ENCODE measurements at places on chromosomes 3 and 15.

DNA sequence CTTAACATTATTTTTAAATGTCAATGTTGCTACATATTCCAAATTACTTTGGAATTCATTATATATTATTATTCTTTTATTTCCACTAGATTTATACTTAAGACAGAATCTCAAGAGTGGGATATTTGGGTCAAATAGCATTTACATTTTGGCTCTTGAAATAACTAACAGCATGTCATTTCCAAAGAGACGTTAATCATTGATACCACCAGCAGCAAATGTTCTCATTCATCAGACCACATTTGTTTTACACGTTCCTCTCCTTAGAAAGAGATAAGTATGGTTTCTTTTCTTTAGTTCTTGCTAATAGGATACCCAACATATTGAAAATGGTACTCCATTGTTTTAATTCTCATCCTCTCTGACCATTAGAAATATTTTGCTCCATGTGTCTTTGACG lies 229.8 kb downstream of the LPP start:
- no peak for DNase-seq

- DNase-seq = no peak
These were observed 4.6 kb upstream of the CCDC9B start for GRCh38 chr15:40345225-40345866.

DNA sequence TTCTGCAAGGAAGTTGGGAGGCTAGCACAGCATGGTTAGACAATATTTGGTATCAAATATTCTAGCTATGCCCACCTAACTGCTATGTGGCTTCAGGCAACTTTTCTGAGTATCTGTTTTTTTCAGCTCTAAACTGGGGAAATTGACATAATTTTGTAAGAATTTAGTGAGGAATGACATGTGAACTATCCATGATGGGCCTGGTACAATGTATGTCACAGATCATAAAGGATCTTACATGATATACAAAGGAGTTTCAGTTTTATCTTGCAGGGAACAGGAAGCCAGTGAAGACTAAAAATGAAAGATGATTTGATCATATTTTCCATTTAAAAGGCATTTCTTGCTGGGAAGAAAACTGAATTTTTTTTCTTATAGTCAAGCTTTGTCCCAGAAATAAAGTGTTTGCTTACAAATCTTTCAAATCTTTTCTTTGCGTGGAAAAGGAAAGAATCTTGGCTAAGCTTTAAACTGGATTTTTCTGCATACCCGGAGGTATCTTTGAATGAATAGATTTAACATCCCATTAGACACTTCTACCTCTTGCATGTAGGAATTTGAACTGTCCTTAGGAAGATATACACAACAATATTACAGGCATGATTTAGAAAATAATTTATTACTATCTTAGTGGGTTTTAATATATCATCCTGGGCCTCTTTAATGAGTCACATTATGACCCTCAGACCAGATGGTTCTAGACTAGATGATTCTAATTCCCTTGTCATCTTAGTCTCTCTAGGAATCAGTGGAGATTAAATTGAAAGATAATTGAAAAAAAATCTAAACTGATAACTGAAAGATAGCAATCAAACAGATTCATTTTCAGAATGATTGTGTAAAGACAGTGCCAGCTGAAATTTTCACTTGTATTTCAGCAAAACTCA lies 436.0 kb upstream of the THBS1 start:
- no peak for DNase-seq

DNA sequence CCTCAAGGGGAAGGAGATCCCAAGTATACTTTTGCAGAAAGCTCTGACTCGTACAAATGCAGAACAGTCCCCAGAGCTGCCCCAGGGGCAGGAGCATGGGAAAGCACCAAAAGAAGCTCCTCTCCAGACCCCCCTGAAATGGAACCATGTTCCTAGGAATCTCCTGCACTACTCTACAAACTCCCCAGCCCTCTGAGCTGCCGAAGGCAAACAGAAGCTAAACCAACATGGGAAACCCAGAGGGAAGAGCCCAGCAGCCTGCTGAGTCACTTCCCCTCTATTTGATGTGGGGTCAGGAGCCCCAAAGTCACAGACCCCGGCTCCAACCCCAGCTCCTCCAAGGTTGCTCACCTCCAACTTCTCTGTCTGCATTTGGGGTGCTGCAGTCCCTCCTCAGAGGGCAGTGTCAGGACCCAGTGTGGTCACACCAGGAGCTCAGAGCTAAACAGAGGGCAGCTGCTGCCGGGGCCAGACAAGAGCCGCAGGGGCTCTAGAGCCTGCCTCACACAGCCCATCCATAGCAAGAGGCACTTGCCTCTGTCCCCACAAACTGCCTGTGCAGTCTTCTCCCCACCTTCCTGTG lies 3.8 kb upstream of the PLXNA1 start:
- DNase-seq = no peak

- no peak for DNase-seq
These were observed 77.5 kb downstream of the RPL39L start for GRCh38 chr3:187061748-187062147.

- no peak for DNase-seq
These were observed 35.1 kb downstream of the MYH15 start for GRCh38 chr3:108475220-108475782.

DNA sequence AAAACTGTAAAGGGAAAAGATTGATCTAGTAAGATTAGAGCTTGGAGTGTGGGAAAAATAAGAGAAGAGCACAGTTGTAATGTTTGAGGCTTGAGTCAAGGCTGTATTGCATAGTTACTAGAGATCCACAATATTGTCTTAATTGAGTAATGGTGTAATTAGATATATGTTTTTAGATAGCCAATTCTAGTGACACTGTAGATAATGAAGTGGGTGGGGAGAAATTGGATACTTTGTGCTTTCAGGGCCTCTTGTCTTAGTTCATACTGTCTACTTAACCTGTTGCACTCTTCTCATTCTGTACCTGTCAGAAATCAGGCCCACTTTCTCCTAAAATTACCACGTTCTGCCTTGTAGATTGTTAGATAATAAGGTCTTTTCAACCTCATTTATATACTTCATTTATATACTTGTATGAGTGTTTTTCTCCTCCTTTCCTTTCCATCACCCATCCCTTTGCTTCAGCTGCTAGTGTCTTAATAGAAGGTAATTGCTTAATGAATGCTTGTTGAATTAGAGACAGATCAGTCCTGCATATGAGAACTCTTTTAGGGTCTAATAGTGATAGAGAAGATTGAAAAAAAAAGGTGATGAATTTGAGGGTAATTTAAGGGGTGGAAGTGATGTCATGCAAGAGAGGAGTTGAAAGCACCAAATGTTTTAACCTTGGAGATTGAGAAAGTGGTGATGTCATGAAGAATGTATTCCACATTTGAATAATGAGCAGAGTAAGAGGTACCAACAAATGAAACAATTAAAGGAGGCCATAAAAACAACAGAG lies 32.0 kb downstream of the PIK3CA start:
- DNase-seq = no peak

DNA sequence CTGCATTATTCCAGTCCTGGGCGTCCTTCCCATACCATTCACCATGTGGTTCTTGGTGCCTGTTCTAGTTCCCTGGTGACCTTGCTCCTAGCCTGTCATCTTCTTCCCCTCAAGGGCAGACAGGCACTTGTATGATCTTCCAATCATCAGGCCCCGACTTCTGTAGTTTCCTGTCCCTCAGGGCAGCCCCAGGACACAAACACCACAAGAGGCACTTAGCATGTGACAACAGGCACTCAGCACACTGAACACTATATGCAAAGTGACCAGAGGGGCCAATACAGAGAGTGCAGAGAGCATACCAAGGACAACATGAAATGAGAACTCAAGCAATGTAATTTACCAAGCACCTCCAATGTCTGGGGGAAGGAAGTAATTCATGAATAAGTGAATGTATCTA lies 17.9 kb downstream of the TMEM40 start:
- DNase-seq = no peak

- no peak for DNase-seq
These were observed 15.4 kb downstream of the ANPEP start for GRCh38 chr15:89799011-89799911.

DNA sequence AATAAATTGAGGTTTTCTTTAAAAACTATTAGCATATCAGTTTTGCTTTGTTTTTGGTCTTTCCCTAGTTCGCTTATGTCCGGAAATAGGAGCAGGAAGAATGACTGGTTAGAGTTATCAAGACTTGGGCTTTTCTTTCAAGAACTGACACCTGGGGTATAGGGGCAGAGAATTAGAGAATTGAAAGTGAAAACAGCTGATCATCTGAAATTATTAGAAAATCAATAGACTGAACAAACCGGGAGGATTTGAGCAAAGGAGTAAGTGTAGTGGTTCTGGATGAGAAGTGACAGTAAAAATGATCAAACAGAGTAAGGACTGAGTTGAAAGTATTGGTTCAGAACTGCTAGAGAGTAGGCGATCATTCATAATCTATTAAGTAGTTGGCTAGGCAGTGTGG lies 6.0 kb downstream of the MINDY2 start:
- no peak for DNase-seq

- no peak for DNase-seq
These were observed 62.4 kb downstream of the CD200 start for GRCh38 chr3:112395181-112395895.

DNA sequence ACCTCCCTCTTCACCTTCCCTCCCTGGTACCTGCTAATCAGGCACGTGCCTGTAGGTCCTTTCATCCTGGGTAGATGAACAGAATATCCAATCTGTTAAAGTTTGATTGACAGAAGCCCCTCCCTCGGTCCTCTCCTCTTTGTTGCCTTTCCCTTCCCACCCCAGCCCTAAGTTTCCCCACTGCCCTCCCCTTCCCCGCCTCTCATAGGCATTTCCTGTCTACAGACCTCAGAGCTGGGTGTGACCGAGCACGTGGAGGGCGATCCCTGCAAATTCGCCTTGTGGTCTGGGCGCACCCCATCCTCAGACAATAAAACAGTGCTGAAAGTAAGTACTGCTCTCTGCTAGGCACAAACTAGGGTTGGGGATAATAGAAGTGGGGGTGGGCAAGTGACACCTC lies 239.2 kb upstream of the UMPS start:
- DNase-seq = no peak

GRCh38 chr15:64102497-64102896 lies 6.7 kb downstream of the SNX1 start:
- DNase-seq = no peak

GRCh38 chr3:45261333-45262110 lies 35.4 kb upstream of the TMEM158 start:
- no peak for DNase-seq

DNA sequence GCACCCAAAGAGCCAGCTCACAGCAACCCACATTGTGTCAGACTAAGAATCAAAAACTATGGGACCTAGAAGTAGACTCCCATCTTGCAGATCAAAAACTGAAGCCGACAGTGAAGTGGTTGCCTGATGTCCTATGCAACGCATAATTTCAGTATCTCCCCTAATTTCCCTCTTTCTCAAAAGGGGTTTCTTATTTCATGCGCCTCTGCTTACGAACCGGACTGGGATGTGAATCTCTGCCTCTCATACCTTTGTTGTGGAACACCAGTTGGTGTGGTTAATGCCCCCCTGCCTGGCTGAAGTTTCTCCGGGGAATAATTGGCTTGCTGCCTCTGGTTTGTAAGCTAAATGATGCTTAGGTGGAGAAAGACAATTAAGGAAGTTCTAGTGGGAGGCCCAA lies 514 bp upstream of the FAM174B start:
- no peak for DNase-seq

All from cortex of kidney (tissue), 1 donor.